ENCODE measurements at places on chromosomes 1 and 21.

DNA sequence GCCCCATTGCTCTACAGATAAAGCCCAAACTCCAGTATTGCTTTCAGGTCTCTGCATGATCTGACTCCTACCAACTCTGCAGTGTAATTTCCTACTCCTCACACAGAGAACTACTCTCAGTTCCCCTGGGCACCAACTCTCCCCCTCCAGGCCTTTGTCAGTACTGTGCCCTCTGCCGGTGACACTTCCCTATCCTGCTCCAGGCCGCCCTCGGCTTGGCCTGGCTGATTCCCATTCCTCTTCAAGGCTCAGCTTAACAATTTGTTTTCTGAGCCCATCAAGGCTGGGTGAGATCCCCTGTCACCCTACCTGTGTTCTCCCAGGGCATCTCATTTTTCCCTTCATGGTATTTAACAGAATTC is 2.6 kb downstream of the SLAMF8 start:
- no peak for DNase-seq

DNA sequence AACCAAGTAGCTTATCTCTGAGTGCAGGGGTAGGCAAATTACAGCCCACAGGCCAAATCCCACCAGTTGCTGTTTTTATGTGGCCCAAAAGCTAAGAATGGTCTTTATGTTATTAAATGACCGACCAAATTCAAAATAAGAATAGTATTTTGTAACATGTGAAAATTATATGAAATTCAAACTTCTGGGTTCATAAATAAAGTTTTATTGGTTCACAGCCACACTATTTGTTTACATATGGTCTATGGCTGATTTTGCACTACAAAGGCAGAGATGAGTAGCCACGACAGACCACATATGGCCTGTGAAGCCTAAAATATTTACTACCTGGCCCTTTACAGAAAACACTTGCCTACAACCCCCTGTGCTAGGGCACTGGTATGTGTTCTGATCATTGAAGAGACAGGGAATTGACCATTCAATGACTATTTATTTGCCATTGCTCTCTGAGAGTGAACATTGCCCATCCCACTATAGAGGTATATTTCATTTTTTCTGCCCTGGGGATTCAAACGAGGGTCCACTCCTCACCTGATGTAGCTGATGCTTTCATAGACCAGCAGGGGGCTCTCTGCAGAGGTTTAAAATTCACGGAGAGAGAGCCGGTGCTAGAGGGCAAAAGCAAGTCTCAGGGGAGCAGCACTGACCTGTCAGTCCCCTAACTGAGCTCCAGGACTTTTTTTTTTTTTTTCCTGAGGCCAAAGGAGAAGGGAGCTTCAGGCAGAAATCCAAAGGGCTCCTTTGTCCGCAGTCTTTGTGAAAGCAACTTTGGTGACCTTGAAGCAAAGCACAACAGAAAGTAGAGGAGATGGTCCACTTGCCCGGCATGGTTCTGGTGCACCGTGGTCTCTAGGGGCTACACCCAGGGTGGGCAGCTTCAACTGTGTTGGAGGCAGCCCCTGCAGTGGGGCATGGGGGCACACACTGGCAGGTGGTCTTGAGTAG is 7.3 kb upstream of the GNL2 start:
- DNase-seq, result peak; percentile 11

DNA sequence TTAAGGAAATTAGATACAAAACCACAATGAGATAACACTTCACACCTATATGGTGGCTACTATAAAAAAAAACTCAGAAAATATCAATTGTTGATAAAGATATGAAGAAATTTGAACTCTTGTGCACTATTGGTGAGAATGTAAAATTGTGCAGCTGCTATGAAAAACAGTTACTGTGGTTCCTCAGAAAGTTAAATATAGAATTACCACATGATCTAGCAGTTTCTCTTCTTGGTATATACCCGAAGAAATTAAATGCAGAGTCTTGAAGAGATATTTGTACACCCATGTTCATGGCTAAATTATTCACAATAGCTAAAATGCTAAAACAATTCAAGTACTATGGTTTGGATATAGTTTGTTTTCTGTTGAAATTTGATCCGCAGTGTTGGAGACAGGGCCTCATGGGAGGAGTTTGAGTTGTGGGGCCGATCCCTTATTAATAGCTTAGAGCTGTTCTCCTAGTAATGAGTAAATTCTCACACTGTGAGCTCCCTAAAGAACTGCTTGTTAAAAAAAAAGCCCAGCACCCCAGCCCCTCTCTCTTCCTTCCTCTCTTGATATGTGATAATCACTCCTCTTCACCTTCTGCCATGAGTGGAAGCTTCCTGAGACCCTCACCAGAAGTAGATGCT is 1412.1 kb downstream of the PLA2G4A start:
- DNase-seq, result no peak

DNA sequence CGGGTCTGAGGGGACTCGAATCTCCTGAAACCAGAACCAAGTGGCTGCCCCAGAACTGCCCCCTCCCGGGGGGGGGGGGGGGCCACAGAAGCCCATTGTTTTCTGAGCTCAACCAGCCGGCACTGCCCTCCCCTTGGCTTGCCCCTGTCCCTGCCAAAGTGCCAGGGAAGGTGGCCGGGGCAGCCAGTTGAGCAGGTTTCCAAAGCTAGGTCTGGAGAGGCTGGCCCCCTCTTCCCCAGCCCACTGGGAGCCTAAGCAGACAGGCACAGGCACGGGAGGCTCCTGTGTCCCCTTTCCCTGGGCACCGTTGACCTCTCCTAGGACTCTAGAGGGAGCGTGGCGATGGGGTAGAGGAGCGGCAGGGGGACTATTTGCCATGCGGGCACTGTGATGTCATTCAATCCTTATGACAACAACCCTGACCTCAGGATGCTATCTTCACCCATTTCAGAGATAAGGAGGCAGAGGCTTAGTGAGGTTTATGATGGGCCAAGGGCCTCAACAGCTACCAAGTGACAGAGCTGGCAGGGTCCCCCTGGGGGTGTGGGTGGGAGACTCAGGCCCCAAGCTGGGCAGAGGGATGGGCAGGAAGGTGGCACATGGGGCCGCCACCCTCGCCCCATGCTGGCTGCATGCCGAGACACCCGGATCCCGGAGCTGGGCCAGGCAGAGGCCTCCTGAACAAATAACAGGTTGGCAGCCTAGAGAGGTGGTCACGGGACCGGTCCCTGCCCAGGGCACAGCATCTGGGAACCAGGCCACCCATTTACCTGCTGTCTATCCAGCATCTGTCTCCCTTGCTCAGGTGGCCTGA is 35.0 kb downstream of the RAP1GAP start:
- DNase-seq, result no peak

DNA sequence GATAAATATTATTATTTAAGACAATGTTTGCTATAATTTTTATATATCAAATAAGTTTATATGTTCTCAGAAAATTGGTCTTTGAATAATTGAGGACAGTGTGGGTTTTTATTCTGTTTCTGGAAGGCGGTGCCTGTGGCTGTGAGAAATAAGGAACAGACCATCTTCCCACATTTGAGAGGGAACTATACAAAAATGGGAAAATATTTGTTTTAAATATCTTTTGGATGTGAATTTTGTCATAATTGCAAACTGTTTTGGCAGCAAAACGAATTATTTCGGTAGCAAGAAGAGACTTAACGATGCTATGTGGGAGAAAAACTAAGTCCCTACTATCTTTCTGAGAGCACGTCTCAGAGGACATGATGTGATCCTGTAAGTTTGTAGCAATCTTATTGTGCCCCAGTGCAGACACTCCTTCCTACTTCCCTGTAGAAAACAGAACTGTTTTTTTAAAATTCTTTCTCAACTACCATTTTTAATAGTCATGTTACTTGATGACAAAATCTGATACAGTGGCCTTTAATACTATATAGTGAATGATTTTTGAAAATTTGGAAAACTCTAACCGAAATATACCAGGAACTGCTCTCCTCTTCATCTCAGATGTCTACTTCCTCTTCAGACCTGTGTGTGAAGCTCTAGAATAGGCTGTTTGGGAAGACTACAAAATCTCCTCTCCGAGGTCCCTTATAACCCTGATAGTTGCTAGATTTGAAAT is 25.4 kb downstream of the PTPRC start:
- no peak for DNase-seq

GRCh38 chr1:167484726-167485502 is 33.4 kb downstream of the CD247 start:
- DNase-seq, result no peak

DNA sequence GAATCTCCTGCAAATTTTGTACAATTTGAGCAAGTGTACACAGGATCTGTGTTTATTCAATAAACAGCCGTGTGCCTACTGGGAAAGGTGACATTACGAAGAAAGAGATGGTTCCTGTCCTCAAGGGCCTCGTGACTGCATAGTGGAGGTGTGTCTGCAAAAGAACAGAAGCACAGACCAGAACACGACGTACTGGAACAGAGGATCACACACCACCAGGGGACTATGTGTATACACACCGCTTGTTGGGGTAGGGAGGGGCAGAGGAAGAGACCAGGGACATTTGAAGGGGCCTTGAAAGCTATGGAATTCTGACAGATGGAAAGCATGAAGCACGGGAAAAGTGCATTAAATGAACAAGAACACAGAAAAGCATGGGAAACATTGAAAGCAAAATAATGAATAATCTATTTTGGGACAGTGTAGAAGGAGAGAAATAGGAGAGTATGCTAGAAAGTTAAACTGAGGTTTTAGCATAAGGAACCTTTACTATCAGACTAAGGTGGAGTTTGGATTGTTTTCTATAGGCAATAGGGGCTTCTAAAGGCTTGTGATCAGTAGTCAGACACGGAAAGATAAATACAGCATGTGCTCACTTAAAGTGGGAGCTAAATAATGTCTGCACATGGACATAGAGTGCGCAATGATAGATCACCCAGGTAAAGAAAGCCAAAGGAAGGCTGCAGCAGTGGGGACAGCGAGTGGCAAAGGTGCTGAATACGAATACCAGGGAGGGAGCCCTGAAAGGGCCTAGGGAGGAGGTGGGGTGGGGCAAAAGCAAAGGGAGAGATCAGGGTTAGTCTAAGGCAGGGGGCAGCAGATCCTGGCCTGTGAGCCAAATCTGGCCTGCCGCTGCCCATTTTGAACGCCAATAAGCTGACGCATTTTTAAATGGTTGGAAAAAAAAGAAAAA is 11.0 kb downstream of the JAK1 start:
- no peak for DNase-seq

DNA sequence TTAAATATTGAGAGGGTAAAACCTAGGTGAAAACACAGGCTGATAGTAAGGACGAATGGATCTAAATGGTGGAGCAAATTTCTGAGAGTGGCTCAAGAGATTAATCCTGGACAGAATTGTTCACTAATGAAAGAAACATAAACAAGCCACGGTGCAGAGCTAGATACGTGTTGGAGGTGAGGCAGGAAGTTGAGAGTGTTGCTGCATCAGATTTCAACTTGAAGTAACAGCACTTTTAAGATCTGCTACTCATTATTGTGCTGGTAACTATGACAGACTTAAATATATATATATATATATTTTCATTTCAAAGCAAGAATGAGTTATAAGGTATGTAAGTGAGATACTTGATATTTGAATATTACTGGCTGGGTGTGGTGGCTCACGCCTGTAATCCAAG is 64.9 kb downstream of the PTGS2 start:
- no peak for DNase-seq
